ENCODE measurements at places on chromosomes 4 and X. TPM values are rescaled to one million over a fixed set of nuclear protein-coding genes. Genes with fewer than 3 reads are reported as not detected.

The NAA11 gene
- not detected for polyA plus RNA-seq

The FAM133A gene
- not detected for polyA plus RNA-seq

The TBX22 gene
- not detected for polyA plus RNA-seq

The NSG1 gene
- polyA plus RNA-seq, result 41.0 TPM
